IPS DF 19.7 (cell line): ENCODE measurements at places on chromosomes 16 and 17.

- no peak for DNase-seq
Observed at GRCh38 chr16:50267651-50268050, 1.3 kb downstream of the ADCY7 start.

DNA sequence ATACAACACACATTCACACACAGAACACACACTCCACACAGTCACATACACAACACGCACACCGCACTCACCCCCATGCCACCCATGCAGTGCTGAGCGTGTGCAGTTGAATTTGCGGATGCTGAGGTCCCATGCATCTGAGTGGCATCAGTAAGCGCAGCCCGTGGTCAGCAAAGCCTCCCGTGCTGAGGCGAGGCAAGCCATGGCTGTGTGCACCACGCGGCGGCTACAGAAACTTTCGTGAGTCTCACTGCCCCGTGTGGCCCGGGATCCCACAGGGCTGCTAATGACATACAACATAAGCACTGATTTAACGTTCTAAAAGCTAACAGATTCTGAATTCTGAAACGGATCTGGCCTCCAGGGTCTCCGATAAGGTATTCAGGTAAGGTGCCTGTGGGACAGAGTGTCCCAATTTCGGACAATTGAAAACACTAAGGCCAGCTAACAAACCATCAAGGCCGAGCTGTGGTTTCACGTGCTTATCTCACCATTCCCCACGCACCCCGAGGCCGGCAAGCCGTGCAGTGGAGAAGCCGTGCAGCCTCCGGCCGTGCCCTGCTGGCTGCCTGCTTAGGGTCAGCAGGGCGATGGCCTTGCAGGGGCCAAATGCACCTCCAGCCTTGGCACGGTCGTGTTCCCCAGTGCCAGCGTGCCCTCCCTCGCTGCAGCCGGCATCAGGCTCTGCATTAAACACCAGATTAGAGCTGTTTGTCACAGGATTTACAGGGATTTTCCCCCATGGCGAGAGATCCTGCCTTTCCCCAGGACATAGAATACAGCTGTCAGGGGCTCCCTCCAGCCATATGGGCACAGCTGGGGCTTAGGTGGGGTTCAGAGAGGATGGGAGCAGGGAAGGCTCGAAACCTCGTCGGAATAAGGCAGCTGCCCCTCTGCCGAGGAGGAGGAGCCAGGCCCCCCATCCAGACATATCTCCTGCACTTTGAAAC lies 191.7 kb downstream of the C16orf95 start:
- DNase-seq: no peak

GRCh38 chr17:11121341-11121985 lies 119.5 kb upstream of the SHISA6 start:
- no peak for DNase-seq

GRCh38 chr17:44865231-44865660 lies 17.6 kb downstream of the HIGD1B start:
- DNase-seq: peak; percentile 38

- DNase-seq: no peak
Observed at GRCh38 chr17:61456688-61457225, 4.5 kb downstream of the TBX4 start.

DNA sequence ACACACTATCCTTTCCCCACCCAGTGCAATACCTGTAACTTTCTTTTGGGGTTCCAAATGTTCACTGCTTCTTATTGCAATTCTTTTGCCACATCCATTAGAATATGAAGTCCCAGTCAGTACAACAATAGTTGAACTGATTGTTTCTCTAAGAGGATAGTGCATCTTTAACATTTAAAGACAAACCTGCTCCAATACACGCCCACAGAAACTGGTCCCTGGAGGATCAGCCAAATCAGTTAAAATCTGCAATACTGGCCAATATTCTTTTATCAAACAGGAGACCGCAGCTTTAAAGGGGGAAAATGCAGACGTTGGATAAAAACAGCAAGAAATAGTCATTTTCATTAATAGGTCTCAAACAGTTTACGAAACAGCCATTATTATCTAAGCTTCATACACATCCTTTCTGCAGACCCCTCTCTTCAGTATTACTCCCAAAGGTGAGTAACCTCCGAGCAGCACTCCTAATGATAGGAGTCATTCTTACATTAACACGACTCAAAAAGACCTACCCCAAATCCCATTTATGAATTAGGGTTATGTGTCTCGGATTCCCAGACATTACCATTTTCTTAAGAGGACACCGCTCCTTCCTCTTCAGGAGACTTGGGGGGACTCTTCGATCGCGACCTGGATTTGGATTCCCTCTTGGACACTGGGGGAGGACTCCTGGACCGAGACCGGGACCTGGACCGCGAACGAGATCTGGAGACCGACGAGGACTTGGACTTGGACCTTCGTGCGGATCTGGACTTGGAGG lies 1.4 kb downstream of the SRSF2 start:
- no peak for DNase-seq

GRCh38 chr16:57876210-57876609 lies 73.9 kb upstream of the KIFC3 start:
- DNase-seq: no peak

DNA sequence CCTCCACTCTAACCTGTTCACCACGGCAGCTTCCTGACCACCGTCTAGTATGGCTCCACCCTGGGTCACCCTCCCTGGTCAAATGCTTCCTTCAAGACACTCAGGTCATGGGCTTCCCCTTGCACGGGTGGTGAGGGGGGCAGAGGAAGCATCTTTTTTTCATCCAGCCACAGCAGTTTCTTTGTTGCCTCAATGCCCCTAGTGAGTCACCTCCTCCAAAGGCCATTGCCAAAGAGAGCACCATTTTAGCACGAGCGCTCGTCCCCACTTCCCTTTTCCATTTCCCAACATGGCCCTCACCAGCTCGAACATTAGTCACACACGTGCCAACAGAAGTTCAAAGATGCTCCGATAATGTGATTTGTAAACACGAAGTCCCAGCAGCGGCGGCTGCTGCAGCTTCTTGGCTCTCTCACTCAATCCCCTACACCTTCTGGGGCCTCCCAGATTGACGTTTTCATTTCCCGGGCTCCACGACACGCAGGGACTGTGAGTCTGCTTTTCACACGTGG lies 134.6 kb downstream of the GAS7 start:
- no peak for DNase-seq

DNA sequence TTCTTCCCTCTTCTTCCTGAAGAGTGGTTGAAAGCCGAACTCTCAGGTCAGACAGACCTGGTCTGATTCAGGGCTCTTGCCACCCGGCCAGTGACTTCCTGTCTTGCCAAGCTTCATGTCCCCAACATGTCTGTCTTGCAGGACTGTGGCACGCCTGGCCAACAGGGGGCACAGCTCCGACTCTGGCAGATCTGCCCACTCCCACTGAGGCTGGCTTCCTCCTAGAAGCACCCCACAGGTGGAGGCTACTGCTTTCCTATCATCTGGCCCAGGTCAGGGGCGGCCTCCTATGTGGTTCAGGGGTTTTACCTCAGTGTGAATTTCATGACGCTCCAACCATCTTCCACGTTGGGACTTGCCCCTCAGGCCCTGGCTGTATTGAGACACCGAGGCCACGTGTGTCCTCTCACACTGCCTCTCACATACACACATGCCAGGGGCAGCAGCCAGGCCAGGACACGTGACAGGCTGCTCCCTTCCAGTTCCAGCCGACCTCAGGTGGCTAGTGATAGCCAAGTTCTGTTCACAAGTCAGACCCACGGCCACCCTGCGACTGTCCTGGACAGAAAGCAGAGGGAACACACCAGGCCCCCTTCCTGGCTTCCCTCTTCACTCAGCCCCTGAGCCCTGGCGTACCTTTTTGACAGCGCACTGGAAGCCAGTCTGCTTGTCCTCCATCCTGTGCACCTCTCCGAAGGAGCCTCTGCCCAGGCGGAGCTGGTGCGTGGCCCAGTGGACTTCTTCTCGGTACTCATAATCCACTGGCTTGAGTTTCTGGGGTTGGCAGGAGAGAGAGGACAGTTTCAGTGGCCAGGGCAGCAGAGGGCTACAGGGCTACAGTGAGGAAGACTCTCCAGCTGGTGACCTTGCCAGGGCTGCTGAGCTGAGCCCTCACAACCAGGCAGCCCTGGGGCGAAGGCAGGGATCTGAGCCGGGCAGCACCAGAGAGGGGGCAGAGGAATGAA lies 22.6 kb upstream of the SPATA32 start:
- DNase-seq: no peak

GRCh38 chr16:71559855-71560254 lies 17.0 kb downstream of the TAT start:
- no peak for DNase-seq

DNA sequence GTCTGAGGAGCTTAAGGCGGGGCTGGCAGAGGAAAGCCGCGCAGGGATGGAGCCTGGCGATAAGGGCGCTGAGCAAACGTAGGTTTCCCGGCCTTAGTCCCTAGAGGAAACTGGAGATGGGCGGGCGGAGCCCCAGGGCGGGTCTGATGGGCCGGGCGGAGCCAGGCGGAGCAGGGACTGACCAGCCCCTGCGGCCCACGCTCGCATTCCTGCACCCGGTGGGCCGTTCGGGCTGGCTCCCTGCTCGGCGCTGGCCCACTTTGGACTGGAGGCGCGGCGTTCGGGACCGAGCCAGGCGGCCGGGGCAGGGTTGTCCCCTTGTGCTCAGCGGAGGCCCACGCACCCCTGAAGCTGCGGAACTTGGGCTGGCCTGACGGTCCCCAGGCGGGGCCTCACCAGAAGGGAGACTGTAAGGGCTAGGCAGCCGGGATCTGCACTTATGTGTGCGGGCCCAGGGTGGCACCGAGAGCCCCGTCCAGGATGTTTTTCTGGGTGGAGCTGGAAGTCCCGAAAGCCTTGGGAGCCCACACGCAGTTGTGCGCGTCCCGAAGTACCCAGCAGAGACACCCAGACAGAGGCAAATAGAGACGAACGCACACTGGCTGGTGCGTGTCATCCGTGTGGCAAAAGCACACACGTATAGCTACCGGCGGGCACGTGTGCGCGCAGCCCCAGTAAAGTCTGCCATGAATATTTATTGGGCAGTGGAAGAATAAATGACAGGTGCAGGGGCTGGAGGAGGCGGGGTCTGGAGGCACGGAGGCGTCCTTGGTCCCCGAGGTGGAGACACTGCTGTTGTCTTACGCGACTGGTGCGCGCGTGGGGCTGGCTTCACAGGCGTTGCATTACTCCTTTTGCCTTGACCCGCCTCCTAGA lies 1.4 kb downstream of the PYDC1 start:
- peak; percentile 82 for DNase-seq

DNA sequence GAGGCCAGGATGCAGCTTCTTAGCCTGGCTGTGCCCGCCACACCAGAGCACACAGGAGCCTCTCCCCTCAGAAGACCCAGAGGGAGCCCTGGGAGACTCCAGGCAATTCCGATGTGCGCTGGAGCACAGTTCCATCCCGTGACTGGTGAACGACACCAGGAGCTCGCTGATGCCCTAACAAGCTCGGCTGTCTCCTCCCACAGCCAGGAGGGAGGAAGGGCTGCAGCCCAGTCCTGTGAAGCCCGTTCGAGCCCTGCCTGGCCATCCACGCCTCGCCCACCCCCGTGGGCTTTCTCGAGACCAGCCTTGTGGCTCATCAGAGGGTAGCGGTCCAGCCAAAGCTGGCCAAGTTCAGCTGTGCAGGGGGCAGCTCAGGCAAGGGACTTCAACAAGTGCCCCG lies 21.8 kb upstream of the RASD1 start:
- no peak for DNase-seq

- DNase-seq: no peak
Observed at GRCh38 chr17:9389111-9389527, 186.5 kb downstream of the STX8 start.

DNA sequence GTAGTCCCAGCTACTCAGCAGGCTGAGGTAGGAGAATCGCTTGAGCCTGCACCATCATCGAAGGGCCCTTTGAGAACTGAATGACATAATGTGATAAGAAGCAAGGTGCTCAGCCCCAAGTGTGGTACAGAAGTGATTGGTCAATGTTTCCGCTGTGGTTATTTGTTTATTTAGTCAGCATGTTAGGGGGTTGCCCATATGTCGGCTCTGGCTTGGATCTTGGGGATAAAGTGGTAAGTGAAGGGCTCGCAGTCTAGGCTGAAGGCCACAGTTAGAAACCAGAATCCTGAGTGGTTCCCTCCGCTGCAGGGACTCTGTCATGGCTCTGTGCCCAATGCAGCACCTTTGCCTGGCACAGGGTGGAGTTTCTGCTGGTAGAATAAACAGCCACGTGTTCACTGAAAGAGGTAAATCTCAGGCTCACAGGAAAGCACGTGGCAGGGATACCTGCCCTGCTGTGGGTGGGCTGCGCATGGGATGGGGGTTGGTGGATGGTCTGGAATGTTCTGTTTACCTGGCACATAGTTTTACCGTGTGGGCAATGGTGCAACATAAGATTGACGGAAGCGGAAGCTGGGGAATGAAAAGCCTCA lies 35.4 kb downstream of the SYT17 start:
- no peak for DNase-seq
